Pericardium fibroblast (primary cell): ENCODE measurements at places on chromosomes 16 and 17. TPM values are rescaled to one million over a fixed set of nuclear protein-coding genes. Genes with fewer than 3 reads are reported as not detected.

The MBTPS1 gene
- total RNA-seq: 86.1 TPM in 2 replicates

The KRT36 gene
- not detected in 2 replicates for total RNA-seq

The SLC6A4 gene
- 2.3 and 7.7 TPM in 2 replicates for total RNA-seq

The DPEP3 gene
- total RNA-seq: not detected in 2 replicates

The SLC4A1 gene
- not detected in 2 replicates for total RNA-seq

The KRTAP1-1 gene
- total RNA-seq: not detected in 2 replicates

The CD7 gene
- 0.26 and 4.0 TPM in 2 replicates for total RNA-seq

The TBC1D3H gene
- not detected in 2 replicates for total RNA-seq

The PDE6G gene
- total RNA-seq: not detected in 2 replicates

The CDR2 gene
- total RNA-seq: 20.3 and 52.5 TPM in 2 replicates

The PDILT gene
- total RNA-seq: not detected in 2 replicates

The PHAF1 gene
- 14.2 and 39.7 TPM in 2 replicates for total RNA-seq

The CDT1 gene
- 1.5 and 5.4 TPM in 2 replicates for total RNA-seq

The ACSM5 gene
- total RNA-seq: 4.6 TPM in 1 of 2 replicates, not detected in the other

The TBC1D26 gene
- not detected in 2 replicates for total RNA-seq

The GH1 gene
- total RNA-seq: not detected in 2 replicates

The GPR179 gene
- total RNA-seq: under 0.01 TPM in 1 of 2 replicates, not detected in the other

The CES4A gene
- 1.2 and 3.0 TPM in 2 replicates for total RNA-seq

The TBKBP1 gene
- 13.6 and 16.9 TPM in 2 replicates for total RNA-seq

The HEATR3 gene
- 15.5 and 17.7 TPM in 2 replicates for total RNA-seq

The TSPAN10 gene
- 1.2 and 1.4 TPM in 2 replicates for total RNA-seq

The NTN1 gene
- total RNA-seq: 0.23 and 0.85 TPM in 2 replicates

The RFFL gene
- total RNA-seq: 7.0 and 16.6 TPM in 2 replicates

The TPSAB1 gene
- not detected in 2 replicates for total RNA-seq

The PPM1E gene
- total RNA-seq: 0.23 and 0.43 TPM in 2 replicates

The PRDM7 gene
- not detected in 2 replicates for total RNA-seq

The CARD14 gene
- not detected in 2 replicates for total RNA-seq

The MARVELD3 gene
- total RNA-seq: 0.12 TPM in 1 of 2 replicates, not detected in the other

The CBFA2T3 gene
- not detected in 2 replicates for total RNA-seq

The EFCAB5 gene
- 0.12 TPM in 1 of 2 replicates, not detected in the other for total RNA-seq

The CES1 gene
- 0.26 and 0.82 TPM in 2 replicates for total RNA-seq

The GGT6 gene
- not detected in 2 replicates for total RNA-seq

The SRSF1 gene
- total RNA-seq: 63.1 and 138 TPM in 2 replicates

The HELZ gene
- 22.4 and 38.2 TPM in 2 replicates for total RNA-seq
